Left renal cortex interstitium (tissue), 4 donors: ENCODE measurements at places on chromosomes 2 and 18. TPM values are rescaled to one million over a fixed set of nuclear protein-coding genes. Genes with fewer than 3 reads are reported as not detected.

DNA sequence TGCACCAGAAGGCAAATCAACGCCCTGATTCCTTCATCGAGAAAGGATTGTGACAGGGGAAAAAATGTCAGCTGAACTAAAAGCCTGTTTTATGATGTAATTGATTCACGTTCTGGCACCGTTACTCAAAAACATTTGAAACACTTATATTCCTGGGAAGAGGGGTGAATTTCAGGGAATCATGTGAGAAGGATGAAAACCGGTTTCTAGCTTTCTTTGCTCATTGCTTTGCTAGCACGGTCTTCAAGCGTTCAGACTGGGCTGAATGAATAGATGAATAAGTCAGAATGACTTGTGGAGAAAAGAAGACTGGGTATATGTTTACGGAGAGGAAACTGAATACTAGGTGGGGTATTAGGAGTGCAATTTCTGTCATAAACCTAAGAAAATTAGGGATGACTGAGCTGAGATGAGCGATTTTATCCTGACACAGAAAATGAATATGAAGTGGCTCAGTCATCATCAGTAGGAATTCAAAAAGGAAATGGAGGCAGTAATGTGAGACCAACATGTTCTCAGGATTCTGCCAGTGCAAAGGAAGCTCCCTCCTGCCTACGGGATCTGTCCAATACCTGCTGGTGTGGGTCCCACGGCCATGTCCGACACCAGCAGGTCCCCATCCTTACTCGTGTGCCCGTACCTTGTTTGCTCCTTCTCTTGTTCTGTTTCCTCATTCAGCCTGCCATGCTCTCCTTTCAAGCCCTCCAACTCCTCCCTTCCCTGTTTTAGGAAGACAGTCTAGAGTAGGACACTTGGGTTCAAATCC, 124.7 kb upstream of the ARL5A start:
- DNase-seq, result no peak

DNA sequence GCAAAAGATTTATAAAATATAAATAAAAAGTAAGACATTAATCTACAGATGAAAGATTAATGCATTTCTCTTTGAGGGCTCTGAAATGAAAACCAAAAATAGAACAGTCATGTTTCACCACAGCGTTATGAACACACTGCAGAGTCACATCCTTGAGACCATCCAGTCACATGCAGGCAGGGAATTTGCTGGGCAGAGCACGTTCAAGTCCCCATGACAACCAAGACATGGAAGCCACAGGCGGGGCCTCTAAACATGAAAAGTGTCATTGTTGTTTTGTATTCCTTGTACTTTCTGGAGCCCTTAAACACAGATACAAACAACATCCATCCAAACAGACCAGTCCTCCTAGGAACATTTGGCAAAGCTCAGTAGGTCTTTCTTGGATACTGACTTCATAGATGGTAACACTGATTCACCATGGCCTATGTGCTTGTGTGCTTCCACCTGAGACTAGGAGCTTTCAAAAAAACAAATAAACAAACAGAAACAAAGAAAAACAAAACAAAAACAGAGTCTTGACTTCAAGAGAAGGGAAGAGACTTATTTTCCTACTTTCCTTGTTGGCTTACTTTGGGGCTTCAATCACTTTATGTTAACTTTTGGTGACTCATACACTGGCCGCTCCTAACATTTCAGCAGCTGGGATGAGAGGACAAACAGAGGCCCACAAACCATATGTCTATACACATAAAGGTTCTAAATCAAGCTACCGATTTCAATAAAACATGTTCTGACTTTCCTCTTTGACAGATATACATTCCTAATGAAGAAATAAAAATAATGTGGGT, 99.5 kb upstream of the CCDC85A start:
- no peak for DNase-seq

The ACVR1C gene
- 0.16 TPM for polyA plus RNA-seq

The UGT1A10 gene
- polyA plus RNA-seq, result not detected
